A549 treated with GW870086 at 1 μM for 4 hours (cell line): ENCODE measurements at places on chromosomes 6 and 20. TPM values are rescaled to one million over a fixed set of nuclear protein-coding genes. Genes with fewer than 3 reads are reported as not detected.

The MYCT1 gene
- total RNA-seq = 0.06 TPM in 1 of 5 replicates, not detected in the others

The HLA-DQA2 gene
- total RNA-seq = not detected in 5 replicates

The TLDC2 gene
- total RNA-seq = not detected in 5 replicates

The BCAS1 gene
- 0.37 to 0.50 TPM (median 0.39 TPM) in 5 replicates for total RNA-seq

The HLA-DOA gene
- 0.03 to 0.14 TPM in 2 of 5 replicates, not detected in the others for total RNA-seq

The SCRT2 gene
- not detected in 5 replicates for total RNA-seq

The ADIG gene
- not detected in 5 replicates for total RNA-seq

The OPN5 gene
- not detected in 5 replicates for total RNA-seq

The IPCEF1 gene
- total RNA-seq = 0.03 to 0.06 TPM (median 0.03 TPM) in 3 of 5 replicates, not detected in the others

The DACT2 gene
- total RNA-seq = 0.08 to 0.17 TPM (median 0.15 TPM) in 4 of 5 replicates, not detected in the other

The SLC24A3 gene
- 0.07 TPM in 1 of 5 replicates, not detected in the others for total RNA-seq

The RANBP9 gene
- total RNA-seq = 10.9 to 14.1 TPM (median 13.5 TPM) in 5 replicates

The GFOD1 gene
- total RNA-seq = 1.6 to 1.9 TPM (median 1.8 TPM) in 5 replicates

The FHL5 gene
- total RNA-seq = not detected in 5 replicates

The CDK5RAP1 gene
- total RNA-seq = 30.5 to 34.6 TPM (median 32.3 TPM) in 5 replicates

The REM1 gene
- total RNA-seq = 0.39 to 0.82 TPM (median 0.56 TPM) in 5 replicates
